Esophagus squamous epithelium (tissue), 5 donors: ENCODE measurements at places on chromosomes 13 and 19.

- no peak overlapping the region for H3K27ac ChIP-seq
- no peak overlapping the region for H3K4me3 ChIP-seq
- no peaks in the 10 kb centered on the region for H3K36me3 ChIP-seq
- DNase-seq: no peak
- H3K4me1 ChIP-seq: no peaks in the 10 kb centered on the region
These were observed 128.2 kb downstream of the TBC1D4 start for GRCh38 chr13:75353781-75354193.

- no peak overlapping the region for H3K27ac ChIP-seq
- H3K4me1 ChIP-seq: peaks cover 28% of the 10 kb centered on the region
- peaks cover 4% of the 10 kb centered on the region for H3K36me3 ChIP-seq
- H3K27me3 ChIP-seq: no peaks in the 10 kb centered on the region
- no peak overlapping the region for H3K4me3 ChIP-seq
These were observed 2.9 kb downstream of the ANKRD27 start for GRCh38 chr19:32671883-32672593.

- H3K27ac ChIP-seq: peak overlapping the region; percentile 74
- no peaks in the 10 kb centered on the region for H3K27me3 ChIP-seq
- H3K36me3 ChIP-seq: no peaks in the 10 kb centered on the region
- no peak overlapping the region for H3K4me3 ChIP-seq
These were observed 55.9 kb downstream of the SACS start for GRCh38 chr13:23377579-23377978.

DNA sequence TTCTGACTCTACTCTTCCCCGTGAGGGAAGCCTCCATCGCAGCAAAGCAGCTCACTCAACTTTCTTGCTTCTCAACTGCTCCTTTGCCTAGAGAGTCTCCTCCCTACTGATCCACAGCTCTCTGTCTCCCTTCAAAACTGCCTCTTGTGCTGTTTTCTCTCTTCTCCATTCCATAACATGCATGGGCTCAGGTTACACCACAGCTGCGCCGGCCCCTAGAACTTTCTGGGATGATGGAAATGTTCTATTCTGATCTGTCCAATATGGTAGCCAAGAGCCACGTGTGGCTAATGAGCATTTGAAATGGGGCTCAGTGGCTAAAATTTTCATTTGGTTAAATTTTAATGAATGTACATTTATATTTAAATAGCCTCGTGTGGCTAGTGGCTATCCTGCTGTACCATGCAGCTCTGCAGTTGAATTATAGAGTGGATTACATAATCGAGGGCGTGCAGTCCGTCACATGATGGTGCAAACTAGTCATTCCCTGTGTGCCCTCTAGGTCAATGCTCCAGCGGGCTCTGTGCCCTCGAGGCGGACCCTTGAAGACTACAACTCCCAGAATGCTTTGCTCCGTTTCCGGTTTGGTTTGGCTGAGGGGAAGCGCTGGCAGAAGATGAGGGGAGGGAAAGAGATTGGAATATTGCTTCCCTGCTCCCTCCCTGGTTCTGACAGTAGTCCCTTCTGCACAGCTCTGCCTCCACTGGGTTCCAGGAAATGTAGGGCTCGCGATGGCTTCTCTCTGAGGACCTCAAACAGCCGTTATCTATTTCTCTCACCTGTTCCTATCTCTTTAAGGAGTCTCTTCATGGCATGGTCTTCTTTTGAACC is 109.8 kb downstream of the CACNA1A start:
- no peak overlapping the region for H3K4me3 ChIP-seq
- DNase-seq: no peak
- no peak overlapping the region for H3K27ac ChIP-seq
- H3K36me3 ChIP-seq: no peaks in the 10 kb centered on the region
- H3K4me1 ChIP-seq: peaks cover 23% of the 10 kb centered on the region
- H3K27me3 ChIP-seq: no peaks in the 10 kb centered on the region
